GM03348 (cell line): ENCODE measurements at places on chromosomes 4 and X.

DNA sequence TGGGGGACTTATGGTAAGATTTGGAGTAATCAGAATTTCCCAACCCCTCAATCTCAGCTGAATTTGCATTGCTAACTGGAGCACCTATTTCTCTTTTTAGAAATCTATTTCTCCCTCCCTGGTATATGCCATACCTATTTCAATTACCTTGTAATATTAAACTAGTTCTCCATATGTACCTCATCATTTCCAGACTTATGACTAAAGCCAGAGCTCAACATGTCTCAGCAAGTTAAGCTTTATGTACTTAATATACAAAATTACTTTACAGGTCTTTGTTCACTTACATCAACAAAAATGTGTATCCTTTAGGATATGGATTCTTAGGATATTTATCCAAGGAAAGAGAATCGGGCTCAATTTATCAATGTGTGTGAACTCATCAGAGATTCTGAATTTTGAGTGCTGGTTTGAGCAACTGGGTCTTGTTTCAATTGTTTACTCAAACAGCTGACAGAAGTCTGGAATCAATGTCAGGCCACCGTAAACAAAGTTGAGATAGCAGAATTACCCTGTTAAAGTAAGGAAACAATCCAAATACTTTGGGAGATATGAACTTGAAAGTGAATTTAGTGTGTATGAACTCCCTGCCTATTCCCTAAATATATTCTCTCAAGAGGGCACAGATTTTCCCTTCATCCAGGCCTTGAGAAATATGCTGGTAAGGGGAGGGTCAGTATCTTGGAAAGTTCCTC is 199.6 kb downstream of the VEGFC start:
- no peak for DNase-seq

DNA sequence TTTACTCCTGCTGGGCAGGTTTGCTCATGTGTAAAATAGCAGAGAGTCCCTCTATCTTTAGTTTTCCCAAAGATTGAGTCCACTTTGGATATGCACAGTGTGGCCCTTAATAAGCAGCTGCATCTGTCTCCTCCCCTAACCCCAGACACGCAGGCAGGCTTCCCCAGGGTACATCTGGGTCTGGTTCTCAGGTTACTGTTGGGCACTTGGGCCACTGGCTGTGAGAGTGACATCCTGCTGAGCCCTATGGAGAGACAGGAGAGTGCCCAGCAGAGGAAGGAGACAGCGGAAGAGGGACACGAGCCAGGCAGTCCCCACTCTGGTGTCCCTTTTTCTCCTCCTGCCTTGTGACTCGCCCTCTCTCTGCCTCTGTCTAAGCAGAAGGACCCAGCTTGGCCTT is 16.0 kb downstream of the XK start:
- no peak for DNase-seq

GRCh38 chr4:99131378-99131777 is 12.7 kb downstream of the ADH4 start:
- DNase-seq = no peak

DNA sequence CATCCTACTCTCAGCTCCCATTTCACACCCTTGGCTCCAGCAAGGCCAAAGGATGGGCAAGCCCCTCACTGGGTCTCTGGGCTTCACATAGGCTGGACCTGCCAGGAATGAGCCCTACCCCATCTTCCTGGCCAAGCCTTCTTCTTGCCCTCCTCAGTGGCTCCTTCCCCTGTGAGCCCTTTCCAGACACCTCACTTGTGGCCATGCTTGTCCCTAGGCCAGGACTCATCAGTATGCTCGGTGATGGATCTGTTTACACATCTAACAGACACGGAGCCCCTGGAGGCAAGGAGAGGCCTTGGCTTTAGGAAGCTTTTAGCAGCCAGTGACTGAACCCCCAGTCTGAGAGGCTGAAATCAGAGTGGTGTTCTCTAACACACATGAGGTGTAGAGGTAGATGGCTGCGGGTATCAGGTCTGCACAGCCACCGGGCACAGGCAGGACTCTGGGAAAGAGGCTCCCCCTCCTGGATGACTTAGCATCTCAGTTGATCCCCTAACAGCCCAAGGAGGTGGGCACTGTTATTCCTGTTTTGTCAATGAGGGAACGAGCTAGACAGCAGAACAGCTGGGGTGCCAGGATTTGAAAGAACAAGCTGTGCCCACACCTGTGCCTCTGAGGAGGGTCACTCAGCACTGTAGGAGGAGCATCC is 44.8 kb downstream of the PPP2R2C start:
- no peak for DNase-seq

GRCh38 chr4:78720994-78721677 is 55.0 kb upstream of the BMP2K start:
- DNase-seq = no peak

DNA sequence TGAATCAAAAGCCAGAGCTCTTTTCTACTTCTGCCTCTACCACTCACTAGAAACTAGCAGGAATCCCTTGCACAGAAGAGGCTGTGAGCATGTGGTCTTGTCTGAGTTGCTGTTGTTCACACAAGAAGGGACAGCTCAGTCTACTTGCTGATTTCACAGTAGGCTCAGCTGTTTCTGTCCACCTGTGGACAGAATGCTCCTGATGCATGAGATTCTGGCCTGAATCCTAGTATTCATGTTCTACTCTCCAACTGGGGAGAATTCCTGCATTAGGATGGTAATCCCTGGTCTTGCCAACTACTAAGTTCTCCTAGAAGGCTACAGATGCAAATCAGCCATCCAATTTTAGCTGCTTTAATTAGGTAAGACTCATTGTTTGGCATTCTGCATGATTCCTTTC is 112.8 kb downstream of the PPA2 start:
- no peak for DNase-seq

DNA sequence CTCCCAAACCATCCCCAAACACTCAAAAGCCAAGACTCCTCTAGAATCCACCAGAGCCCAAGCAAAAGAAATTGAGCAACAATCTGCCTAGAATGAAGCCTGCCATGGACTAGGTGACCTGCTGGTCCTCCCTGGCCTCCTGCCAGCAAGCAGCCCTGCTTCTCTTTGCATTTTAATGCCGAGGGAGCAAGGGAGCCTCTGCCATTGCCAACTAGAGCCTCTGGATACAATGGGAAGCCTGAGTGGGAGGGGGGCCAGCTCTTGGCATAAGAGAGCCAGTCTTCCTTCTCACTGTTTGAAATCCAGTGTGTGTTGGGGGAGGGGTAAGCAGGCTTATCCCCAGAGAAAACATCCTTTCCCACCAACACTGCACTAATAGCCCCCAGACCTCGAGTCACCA is 1.5 kb upstream of the GDPD2 start:
- no peak for DNase-seq

GRCh38 chr4:11549525-11549924 is 120.8 kb upstream of the HS3ST1 start:
- no peak for DNase-seq

- DNase-seq = no peak
Observed at GRCh38 chr4:165450871-165451270, 72.1 kb downstream of the CPE start.

DNA sequence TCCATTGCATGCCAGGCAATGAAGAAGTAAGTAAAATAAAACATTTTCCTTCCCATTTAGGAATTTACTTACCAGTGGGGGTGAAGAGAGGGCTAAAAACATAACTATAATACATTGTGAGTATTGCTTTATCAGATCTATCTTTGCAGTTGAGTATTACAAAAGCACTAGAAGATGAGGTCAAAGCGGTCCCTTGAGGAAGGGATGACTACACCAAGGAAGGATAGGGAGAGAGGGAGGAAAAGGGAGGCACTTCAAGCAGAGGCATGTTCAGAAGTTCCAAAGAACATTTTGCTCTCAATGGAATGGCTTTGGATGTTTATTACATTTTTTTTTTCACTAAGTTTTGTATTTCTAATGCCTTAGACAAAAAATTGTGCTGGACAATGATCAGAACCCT is 127.8 kb downstream of the TET2 start:
- DNase-seq = no peak

DNA sequence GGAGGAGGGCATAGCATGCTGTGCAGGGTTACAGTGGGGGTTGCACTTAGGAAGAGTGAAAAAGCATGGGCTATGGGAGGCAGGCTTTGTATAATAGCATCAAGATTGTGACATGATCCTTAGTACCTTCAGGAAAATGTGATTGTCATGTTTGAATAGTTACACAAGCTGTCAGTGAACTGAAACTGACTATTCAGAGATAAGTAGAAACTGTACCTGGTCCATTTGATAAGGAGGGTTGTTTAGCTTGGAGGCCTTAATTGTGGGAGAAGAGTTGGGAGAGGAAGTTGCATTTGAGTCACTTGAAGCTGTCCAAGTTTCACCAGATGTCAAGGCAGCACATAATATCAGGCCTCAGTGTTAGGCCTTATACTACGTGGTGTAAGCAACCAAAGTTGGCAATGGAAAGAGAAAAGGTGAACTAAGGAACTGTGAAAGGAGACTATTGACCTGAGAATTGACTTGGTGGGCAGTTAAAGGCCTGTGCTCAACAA is 85.0 kb downstream of the TEX13C start:
- DNase-seq = no peak

- no peak for DNase-seq
Observed at GRCh38 chr4:56940971-56941370, 33.3 kb downstream of the REST start.

GRCh38 chrX:115616943-115617563 is 56.1 kb downstream of the PLS3 start:
- peak; percentile 18 for DNase-seq

DNA sequence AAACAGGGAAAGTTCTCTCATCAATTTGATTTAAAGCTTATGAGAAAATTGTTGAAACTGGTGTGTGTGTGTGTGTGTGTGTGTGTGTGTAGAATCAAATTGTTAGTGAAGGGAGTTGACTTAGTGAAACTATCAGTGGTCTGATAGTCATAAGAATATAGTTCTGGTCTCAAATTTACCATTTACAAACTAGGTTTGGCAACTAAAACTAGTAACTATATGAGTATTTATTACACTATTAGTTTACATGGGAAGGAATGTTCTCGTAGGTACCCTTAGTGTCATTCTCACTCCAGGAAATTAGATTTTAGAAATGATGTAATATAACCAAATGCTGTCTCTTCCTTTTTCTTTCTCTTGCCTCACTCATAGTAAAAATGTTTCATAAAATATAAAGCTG is 11.9 kb downstream of the SULT1E1 start:
- DNase-seq = no peak

GRCh38 chrX:22021751-22022324 is 10.3 kb upstream of the PHEX start:
- no peak for DNase-seq

- peak; percentile 10 for DNase-seq
Observed at GRCh38 chr4:104064646-104065577, 345.1 kb upstream of the TACR3 start.

DNA sequence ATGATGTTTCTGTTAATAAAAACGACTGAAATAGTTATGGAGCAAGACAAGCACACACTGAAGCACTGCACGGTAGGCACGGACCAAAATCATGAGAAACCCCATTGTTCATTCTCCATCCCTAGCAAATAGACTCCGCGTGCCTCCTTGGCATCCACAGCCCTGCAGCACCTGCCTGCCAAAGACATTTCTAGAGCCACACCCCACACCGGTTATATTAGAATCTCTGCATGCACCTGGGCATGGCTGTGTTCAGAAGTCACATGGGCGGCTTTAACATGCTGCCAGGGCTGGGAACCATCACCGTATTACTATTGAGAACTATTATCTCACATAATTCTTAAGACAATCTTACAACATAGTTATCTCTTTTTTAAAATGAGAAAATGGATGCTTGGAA is 5.9 kb downstream of the PDLIM3 start:
- no peak for DNase-seq

DNA sequence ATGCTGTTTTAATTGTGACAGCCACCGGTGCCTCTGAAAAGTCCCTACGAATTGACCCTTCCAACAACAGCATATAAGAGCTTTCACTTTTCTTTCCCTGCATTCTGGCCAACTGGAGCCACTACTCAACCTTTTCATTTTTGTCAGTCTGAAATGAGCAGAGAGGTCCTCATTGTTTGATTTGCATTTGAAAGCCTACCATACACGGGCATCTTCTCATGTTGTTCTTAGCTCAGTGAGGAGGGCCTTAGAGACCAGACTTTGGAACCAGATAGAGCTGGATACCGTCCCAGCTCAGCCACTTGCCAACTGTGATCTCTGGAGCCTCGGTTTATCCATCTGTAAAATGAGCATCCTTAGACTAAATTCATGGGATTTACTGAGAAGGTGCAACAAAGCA is 16.9 kb upstream of the TMSB4X start:
- no peak for DNase-seq

DNA sequence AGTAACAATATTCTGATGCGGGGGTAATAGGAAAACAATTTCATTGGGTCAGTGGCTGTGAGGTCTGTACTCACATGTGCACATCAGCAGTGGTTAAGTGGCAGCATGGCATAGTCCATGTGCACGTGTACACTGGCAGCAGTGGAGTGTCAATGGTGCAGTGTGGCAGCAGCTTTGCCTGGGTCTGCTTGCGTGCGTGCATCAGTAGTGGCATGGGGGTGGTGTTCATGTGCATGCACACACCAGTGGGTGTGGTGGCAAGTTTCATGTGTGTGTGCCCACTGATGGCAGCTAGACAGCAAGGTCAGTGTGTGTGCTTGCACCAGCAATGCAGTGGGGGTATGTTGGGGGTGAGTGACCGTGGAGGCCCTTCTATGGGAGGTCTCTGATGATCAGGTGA is 581.6 kb upstream of the KLHL4 start:
- DNase-seq = no peak

- peak; percentile 19 for DNase-seq
Observed at GRCh38 chr4:14178421-14178820, 550.9 kb upstream of the BOD1L1 start.

DNA sequence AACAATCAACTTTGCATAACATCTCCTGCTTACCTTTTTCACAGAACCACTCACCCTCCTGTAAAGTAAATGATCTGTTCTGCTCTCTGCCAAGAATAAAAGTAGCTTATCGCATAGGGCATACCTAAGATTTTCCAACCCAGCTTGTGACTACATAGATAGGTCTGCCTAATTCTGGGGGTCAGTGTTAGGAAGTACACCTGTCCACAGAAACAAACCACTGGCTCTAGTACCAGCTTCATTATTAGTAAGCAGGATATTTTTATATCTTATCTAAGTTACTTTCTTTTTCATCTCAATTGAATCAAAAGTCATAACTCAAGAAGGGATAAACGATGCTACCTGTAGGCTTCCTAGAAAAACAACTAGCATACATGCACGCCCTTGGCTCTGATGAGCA is 23.8 kb downstream of the CXCL1 start:
- no peak for DNase-seq

DNA sequence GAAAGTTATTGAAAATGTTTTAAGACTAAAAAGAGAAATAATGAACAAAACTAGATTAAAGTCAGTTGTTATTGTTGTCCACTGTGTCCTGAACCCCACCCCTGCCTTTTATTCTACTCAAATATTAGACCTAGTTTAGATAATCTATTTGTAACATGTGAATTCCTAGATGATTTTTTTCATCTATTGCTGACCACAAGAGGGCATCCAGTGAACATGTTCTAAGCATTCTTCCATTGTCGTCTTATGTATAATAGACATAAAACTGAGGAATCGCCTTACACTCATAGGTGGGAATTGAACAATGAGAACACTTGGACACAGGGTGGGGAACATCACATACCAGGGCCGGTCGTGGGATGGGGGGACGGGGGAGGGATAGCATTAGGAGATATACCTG is 36.4 kb upstream of the HPRT1 start:
- DNase-seq = peak; percentile 18
